ENCODE measurements at places on chromosomes 13 and 19. TPM values are rescaled to one million over a fixed set of nuclear protein-coding genes. Genes with fewer than 3 reads are reported as not detected.

Gene SOX21
- total RNA-seq, result not detected

Gene VMAC
- total RNA-seq, result 5.2 TPM

Gene RCBTB1
- total RNA-seq, result 17.4 TPM

Gene SUGP1
- total RNA-seq, result 27.4 TPM

Gene AMH
- total RNA-seq, result 0.32 TPM

Gene ELSPBP1
- total RNA-seq, result not detected

Gene CEACAM20
- not detected for total RNA-seq

Gene THSD8
- not detected for total RNA-seq

Gene MLLT1
- total RNA-seq, result 12.5 TPM

Gene APOE
- total RNA-seq, result 9.7 TPM

Gene C19orf38
- total RNA-seq, result not detected

Gene AMER2
- total RNA-seq, result not detected

Gene OR7C1
- total RNA-seq, result not detected

Gene ZNF17
- total RNA-seq, result 10.4 TPM

Gene LPAR6
- 10.3 TPM for total RNA-seq

Gene OLFM4
- total RNA-seq, result under 0.01 TPM

Gene S1PR4
- not detected for total RNA-seq
